Suprapubic skin (tissue), 4 donors: ENCODE measurements at places on chromosomes 7 and 10. TPM values are rescaled to one million over a fixed set of nuclear protein-coding genes. Genes with fewer than 3 reads are reported as not detected.

GRCh38 chr10:34801097-34801733, 13.9 kb downstream of the PARD3 start:
- no peak for DNase-seq

DNA sequence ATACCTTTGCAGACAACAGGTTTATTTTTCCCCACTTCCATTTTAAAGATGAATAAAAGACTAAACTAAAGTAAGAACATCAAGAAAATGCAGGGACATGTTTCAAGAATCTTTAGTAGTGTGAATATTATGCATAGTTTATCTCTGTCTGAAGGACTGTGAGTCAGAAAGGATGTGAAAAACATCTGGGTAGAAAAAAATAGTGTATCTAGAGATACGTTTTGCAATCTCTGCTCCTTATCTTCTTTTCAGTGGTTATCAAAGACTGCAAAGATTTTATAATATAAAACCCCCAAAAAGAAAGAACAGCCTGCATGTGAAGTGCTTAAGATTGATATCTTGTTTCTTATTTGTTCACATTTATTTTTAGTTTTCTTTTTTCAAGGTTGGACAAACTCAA, 101.9 kb upstream of the ARHGAP21 start:
- DNase-seq: no peak

GRCh38 chr10:28087661-28088351, 88.9 kb upstream of the ODAD2 start:
- DNase-seq: no peak

DNA sequence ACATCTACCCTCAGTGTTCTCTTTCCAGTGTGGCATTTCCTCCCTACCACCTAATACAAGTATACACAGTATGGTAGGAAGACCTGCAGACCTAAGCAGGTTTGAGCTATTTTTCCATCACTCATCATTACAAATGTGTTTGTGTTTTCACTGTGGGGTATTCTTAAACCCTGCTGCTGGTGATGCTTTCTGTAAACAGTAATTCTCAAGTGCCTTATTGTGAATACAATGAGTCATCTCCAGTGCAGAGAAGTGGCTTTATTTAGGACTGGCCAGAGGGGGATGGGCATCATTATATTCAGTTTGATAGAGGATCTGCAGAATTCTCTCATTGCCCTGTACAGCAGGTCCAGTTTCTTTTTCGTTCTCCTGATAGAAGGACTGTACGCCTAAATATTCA, 63.7 kb downstream of the GRM8 start:
- no peak for DNase-seq

DNA sequence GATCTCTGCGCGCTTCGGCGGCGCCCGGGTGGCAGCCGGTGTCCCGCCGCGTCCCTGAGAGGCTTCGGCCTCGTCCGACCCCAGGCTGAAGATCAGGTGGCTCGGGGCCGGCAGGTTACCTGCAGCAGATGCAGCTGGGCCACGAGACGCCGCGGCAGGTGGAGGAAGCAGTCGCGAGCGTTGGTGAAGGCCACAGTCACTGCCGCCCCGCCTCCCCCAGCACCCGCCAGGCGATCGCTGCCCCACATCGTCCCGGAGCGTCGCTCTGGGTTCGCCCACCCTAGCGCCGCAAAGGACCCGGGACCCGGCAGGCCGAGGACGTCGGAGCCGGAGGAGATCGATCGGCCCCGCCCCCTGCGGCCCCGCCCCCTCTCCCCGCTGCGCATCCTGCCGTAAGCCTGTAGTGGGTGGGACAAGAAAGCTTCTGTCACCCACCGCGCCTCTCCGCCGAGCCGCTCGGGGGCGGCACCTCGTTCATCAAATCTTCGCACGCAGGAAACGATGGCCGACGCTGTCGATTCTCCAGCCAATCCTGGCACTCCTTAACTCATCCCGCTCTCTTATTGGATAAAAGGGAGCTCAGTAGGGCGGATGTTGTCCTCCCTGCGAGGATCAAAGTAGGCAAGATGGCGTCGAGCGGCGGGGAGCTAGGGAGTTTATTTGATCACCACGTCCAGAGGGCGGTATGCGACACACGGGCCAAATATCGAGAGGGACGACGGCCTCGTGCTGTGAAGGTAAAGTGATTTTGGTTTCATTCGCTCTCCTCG, at the start of the genes PEX1 and RBM48:
Gene PEX1, minus strand, starts transcription at position 333 of the 770 bp plus-strand sequence. Its CDS starts 85 bp downstream, at position 248.
Gene RBM48, plus strand, starts transcription at position 608 of the 770 bp plus-strand sequence. Its CDS starts 19 bp downstream, at position 627.
- peak; percentile 97 for DNase-seq

DNA sequence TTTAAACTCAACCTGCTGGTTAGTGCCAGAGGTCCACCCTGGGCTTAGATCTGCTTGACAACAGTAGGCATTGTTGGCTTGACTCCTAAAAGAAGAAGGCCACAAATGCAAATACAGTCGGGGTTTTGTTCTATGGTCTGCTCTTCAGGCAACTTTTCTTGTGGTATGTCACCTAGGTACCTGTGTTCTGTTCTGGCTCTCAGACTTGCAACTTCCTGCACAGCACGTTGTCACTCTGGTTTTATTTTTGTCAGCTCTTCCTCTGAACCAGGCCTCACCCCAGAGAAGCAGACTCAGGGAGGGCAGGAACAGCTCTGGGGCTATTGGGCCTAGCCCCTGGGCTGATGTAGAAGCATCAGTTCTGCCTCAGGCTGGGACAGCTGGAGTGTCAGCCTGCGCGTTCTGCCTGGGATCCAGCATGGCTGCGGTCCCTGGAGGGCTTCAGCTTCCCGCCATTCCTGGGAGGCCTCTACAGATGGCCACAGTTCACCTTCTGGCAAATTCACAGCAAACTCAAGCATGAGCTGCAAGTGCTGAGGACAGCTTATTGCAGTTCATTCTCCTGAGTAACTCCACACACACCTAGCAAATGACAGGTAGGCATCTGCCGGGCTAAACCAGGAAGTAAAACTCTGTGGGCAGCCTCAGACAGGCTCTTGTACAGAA, 11.0 kb upstream of the PDCD4 start:
- DNase-seq: no peak

GRCh38 chr7:128812514-128813168, 17.6 kb upstream of the FLNC start:
- no peak for DNase-seq

GRCh38 chr10:97721871-97722780, 8.6 kb downstream of the MARVELD1 start:
- DNase-seq: no peak

The MCM10 gene
- 1.0 TPM for total RNA-seq
